ENCODE measurements at places on chromosomes 16 and 17.
A peak's percentile ranks its signal among the peaks of the same experiment; 100 is the strongest.

DNA sequence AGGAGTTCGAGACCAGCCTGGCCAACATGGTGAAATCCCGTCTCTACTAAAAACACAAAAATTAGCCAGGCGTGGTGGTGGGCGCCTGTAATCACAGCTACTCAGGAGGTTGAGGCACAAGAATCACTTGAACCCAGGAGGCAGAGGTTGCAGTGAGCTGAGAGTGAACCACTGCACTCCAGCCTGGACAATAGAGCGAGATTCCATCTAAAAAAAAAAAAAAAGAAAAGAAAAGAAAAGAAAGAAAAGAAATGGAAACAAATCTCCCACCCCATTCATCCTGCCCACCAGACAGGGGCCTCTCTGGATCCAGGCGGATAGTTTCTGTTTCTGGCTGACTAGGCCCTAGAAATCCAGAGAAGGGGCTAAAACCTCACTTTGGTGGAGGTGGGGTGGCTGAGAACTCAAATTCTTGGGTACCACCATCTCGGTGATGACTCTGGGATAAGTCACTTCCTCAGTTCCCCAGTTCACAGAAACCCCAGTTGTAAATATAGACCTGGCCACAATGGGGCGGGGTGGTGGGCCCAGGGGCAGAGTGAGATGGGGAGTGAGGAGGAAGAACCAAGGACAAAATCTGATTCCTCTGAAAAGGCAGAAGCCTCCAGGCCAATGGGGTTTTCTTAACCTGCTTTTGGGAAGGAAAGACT, 22.2 kb downstream of the SOCS1 start:
- H3K27ac ChIP-seq, result peak overlapping the region; percentile 90
- H3K4me1 ChIP-seq, result peaks cover 60% of the 10 kb centered on the region
- no peaks in the 10 kb centered on the region for H3K27me3 ChIP-seq
- no peaks in the 10 kb centered on the region for H3K36me3 ChIP-seq
- no peak overlapping the region for H3K4me3 ChIP-seq

DNA sequence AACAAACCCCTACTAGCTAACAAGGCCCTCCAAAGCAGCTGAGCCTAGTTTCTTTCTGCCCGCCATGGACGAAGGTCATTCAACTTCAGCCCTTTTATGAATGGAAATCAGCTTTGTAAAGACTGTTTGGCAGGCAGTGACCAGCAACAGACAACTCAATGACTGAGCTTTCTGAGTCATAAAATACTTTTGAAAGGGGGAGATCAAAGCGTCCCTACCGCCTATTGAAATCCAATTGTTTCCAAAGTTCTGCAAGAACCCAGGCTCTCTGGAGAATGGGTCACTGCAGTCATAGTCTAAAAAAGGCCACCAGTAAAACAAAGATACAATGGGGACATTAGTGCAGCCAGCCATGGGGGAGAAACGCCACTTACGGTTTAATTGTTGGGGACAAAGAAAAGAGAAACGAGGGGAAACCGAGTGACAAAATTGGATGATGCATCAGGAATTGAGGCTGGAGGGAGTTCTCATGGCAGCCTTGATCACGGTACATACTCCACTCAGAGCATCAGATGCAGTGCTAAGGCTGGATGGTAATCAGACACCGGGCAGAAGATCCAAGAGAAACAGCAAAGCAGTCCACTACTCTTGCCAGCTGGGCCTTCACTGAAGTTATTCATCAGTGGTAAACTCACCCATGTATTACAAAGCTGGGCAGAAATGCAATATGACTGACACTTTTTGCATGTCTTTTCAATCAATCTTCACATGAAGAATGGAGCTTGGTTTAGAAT, 9.8 kb downstream of the ADAMTS18 start:
- H3K4me3 ChIP-seq, result no peak overlapping the region
- H3K36me3 ChIP-seq, result no peaks in the 10 kb centered on the region
- no peaks in the 10 kb centered on the region for H3K4me1 ChIP-seq

DNA sequence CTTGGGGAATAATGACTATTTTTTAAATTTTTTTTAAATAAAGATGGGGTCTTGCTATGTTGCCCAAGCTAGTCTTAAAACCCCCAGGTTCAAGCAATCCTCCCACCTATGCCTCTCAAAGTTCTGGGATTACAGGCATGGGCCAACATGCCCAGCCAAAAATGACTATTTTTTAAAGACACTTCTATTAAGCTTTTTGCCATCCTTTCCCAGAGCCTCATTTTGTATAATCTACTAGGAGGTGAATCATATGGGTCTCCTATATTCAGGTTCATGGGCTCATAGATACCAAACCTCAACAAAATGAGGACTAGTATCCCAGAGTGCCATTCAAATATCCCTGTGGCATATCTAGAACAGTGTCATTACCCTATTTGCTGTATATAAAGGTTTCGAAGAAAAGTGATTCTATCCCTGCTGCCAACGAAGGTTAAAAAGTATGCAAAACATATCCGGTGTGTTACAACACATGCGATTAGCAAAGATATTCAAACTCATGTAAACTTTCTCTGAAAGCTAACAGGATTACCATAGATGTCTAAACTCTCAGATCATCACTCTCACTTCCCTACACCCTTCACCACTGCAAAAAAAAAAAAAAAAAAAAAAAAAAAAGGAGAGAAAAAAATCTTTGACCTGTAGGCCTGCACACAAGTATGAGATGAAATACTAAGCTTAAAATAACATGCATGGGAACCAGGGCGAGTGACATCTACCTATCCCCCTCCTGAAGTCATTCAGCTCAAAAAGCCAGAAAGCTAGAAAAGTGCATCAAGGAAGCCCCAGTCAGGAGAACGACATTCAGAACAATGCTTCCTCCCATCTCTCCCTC, 23.5 kb downstream of the XPO6 start:
- H3K4me1 ChIP-seq, result peaks cover 81% of the 10 kb centered on the region
- peak overlapping the region; percentile 47 for H3K4me3 ChIP-seq
- peak overlapping the region; percentile 45 for H3K27ac ChIP-seq
- H3K27me3 ChIP-seq, result no peaks in the 10 kb centered on the region

DNA sequence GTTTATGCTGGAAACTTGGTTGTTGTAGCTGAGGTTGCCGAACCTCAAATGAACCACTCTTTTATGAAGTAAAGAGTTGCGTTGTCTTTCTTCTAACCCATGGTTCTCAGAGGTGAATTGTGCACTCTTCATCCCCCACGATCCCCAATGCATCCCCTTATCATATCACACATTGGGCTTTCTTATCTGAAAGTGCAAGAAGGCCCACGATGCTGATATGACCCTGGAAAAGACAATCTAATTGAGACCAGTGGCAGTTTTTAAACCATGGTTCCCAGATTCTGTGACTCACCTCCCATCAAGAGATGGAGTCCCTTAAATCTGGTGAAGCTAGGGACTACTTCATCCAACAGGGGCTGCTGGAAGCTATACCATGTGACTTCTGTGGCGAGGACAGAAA, 156.3 kb upstream of the IRX3 start:
- DNase-seq, result no peak
- no peaks in the 10 kb centered on the region for H3K27me3 ChIP-seq
- no peaks in the 10 kb centered on the region for H3K4me1 ChIP-seq

GRCh38 chr17:83012200-83012785, 67.1 kb upstream of the METRNL start:
- H3K27ac ChIP-seq, result no peak overlapping the region
- DNase-seq, result no peak
- H3K36me3 ChIP-seq, result no peaks in the 10 kb centered on the region
- H3K27me3 ChIP-seq, result no peaks in the 10 kb centered on the region

DNA sequence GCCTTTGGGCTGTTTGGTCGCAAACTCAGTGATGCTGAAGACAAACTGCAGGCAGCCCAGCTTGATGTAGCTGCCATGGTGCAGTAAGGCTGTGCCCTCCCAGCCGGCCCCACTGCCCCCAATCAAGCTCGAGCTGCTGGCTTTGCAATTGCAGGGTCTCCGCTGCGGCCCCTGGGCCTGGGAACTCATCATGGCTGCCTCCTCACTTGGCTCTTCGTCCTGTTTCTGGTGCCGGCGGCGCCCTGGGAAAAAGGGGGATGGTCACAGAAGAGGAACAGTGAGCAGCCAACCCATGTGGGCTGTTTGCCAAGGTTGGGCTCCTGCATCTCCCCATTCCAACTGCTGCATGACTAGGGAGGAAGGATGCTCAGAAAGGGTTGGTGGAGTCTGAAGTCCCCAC, 3.4 kb upstream of the DHRS13 start:
- no peak overlapping the region for H3K27ac ChIP-seq
- peaks cover 42% of the 10 kb centered on the region for H3K36me3 ChIP-seq
- no peak overlapping the region for H3K4me3 ChIP-seq
- peaks cover 16% of the 10 kb centered on the region for H3K4me1 ChIP-seq

DNA sequence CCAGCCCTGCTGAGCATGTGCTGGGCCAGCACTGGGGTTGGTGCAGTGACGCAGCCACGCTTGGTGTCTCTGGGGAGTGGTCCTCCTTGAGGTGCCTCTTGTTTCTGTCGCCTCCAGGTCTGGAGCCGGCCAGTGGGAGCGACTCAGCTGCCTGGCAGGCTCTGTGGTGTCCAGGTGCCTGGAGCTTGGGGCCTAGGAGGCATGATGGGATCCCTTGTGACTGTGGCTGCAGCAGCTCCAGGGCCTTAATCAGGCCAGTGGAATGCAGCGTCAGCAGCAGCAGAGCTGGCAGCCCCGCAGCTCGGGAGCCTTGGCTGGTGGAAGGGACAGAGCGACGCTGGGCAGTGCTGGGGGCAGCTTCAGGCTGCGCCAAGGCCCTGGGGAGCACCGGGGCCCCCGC, 74.7 kb upstream of the CIBAR2 start:
- H3K36me3 ChIP-seq, result no peaks in the 10 kb centered on the region
- no peaks in the 10 kb centered on the region for H3K4me1 ChIP-seq
- H3K27ac ChIP-seq, result no peak overlapping the region
- no peak for DNase-seq

DNA sequence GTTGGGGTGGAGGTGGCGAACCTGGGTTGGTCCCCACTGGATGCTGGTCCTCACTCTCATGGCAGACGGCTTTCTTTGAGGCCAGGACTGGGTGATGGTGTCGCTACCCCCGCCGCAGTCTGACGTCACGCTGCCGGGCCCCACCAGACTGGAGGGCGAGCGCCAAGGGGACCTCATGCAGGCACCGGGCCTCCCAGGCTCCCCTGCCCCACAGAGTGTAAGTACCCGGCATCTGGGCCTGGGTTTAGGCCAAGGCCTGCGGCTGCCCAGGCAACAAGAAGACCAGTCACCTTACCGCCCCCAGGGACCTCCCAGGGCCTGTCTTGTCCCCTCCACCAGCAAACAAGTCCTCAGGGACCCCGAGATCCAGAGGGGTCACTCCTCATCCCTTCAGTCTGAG, 17.7 kb downstream of the FOXN1 start:
- H3K27me3 ChIP-seq, result no peaks in the 10 kb centered on the region
- H3K36me3 ChIP-seq, result no peaks in the 10 kb centered on the region
- DNase-seq, result no peak
- H3K4me1 ChIP-seq, result no peaks in the 10 kb centered on the region
- no peak overlapping the region for H3K27ac ChIP-seq
- H3K4me3 ChIP-seq, result no peak overlapping the region

DNA sequence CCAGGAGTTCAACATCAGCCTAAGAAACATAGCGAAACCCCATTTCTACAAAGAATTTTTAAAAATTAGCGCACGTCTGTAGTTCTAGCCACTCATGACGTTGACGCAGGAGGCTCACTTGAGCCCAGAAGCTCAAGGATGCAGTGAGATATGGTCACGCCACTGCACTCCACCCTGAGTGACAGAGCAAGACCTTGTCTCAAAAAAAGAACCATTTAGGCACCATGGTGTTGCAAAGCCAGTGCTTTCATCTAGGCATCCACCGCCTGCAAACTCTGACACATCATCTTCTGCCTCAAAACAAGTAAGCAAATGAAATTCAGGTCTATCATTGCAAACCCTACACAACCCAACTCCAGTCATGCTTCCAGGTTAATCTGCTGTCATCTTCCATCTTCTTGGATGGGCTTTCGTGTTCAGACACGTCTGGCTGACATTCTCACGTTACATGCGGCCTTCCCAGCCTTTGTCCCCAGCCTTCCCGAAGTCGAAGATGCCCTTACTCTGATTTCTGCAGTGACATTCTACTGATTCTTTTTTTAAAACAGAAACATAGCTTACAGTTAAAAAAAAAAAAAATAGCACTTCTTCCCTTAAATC, 8.9 kb downstream of the ANKRD11 start:
- no peaks in the 10 kb centered on the region for H3K36me3 ChIP-seq
- H3K27ac ChIP-seq, result no peak overlapping the region
- no peaks in the 10 kb centered on the region for H3K27me3 ChIP-seq
- DNase-seq, result no peak
- H3K4me3 ChIP-seq, result no peak overlapping the region

DNA sequence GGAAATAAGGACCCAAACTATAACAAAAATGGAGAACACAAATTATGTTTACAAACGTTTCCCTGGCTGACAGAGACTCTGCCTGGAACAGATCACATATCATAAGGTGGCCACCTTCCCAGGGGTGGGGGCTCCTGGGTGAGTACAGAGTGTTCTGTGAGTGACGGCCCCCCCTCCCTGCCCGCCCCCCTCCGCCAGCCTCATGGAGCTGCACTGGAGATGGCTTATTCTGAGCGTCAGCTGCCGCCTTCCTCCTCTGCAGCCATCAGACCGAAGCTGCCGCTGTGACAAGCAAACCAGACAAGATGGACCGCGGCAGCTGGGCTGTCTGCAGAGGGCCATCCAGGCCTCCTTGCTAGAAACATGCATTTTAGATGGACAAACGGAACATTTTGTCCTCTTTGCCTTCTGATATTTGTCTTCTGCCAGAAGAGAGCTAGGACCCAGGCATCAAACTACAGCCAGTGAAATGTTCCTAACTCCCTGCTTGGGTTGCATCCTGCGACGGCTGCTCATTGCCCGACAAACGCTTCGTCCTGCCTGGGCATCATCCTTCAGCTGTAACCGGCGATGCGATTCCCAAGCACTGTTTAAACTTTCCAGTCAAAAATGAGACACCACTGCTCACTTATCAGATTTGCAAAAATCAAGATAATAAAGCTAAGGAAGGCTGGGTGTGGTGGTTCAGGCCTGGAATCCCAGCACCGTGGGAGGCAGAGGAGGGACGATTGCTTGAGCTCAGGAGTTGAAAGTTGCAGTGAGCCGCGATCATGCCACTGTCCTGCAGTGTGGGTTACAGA, 15.3 kb upstream of the RPTOR start:
- no peak overlapping the region for H3K4me3 ChIP-seq
- DNase-seq, result no peak
- no peaks in the 10 kb centered on the region for H3K27me3 ChIP-seq
- no peak overlapping the region for H3K27ac ChIP-seq

- H3K36me3 ChIP-seq, result no peaks in the 10 kb centered on the region
- no peaks in the 10 kb centered on the region for H3K4me1 ChIP-seq
- no peak overlapping the region for H3K4me3 ChIP-seq
- H3K27ac ChIP-seq, result no peak overlapping the region
- peaks cover 3% of the 10 kb centered on the region for H3K27me3 ChIP-seq
Measured at GRCh38 chr16:56011808-56012481, 136.8 kb upstream of the CES5A start.
